Kidney capillary endothelial cell (primary cell): ENCODE measurements at places on chromosomes 1 and 21.

DNA sequence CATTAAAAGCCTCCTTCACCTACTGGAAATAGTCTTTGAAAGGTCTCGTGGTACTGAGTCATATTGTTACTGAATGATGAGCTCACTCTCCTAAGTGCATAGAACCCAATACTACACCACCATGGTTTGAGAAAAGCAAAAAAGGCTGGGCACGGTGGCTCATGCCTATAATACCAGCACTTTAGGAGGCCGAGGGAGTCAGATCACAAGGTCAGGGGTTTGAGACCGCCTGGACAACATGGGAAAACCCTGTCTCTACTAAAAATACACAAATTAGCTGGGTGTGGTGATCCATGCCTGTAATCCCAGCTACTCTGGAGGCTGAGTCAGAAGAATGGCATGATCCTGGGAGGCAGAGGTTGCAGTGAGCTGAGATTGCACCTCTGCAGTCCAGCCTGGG, 3.3 kb upstream of the HNRNPCL1 start:
- no peak for DNase-seq

DNA sequence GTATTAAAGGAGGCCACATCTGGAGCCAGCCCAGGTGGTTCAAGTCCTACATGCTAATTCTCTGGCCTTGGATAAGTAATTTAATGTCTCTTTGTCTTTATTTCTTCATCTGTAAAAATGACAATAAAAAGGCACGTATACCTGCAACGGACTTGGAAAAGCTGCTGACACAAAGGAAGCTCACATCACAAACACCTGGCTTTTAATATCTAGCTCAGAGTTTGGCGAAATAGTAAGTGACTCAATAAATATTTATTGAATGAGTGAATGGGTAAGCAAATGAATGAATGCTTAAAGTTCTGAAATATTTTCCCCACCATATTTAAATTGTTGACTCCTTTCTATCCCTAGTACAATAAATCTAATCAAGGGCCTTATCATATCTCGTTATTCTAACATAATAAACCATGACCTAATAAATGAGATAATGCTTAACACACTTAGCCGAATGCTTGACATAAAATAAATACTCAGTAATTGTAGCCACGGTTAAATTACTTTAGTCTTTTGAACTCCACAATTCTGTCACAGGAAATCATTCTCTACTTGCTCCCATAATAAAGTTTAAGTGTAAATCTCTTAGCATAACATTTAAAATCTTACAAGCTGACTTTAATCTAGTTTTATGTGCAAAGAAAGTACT, 74.7 kb upstream of the PALMD start:
- no peak for DNase-seq

DNA sequence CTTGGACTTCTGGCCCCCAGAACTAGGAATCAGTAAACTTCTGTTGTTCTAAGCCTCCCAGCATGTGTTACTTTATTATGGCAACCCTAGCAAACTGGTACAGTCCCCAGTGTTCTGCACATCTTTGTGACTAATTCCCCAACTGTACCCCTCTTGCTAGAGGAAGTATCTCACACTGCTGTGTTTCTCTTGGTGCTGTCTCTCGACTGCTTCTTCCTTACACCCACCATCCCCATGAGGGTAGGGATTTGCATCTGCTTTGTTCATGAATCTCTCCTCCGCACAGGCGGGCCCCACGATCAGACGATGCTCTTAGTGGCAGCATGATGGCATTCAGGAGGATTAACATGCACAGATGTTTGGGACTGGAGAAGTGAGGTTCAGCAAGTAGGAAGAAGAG, 46.7 kb downstream of the CLIC6 start:
- no peak for DNase-seq

GRCh38 chr1:87796471-87796901, 467.8 kb downstream of the LMO4 start:
- DNase-seq, result no peak

DNA sequence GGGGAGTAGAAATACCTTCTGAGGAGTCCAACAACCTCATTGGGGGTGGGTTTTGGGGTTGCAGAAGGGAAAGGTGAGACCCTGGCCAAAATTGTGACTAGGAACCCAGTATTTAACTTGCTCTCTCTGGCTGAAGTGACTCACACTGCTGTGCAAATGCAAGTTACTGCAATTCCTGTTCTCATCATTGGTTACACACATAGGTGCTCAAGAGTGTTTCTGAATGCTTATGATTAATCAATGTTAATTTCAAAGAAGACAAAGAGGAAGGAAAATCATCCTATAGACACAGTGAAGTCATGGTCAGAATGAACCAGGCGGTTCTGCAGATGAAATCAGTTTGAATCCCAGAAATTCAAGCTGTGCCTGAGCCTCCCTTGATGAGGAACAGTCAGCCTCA, 3.1 kb downstream of the ASCL5 start:
- no peak for DNase-seq

DNA sequence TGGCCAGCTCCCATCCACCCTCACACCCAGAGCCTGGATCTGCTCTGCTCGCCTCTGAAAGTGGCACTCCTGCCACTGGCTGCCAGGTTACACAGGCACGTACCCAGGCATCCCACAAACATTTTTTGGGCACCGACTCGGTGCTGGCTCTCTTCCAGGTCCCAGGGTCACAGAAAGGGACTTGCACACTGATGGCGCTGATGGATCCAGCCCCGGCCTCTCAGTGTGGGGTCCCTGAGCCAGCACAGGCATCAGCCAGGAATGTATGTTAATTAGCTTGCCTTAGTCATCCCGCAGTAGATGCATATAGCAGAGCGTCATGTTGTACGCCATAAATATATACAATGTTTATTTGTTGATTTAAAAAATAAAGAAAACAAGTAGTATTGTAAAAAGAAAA, 537.2 kb downstream of the NPHP4 start:
- DNase-seq, result no peak

- DNase-seq, result peak; percentile 44
These were observed at the start of gene GFI1 for GRCh38 chr1:92486251-92487077. Gene GFI1, minus strand, starts transcription at chr1:92486925. Its CDS starts 3,438 bp downstream, at chr1:92483487.
